ENCODE measurements at places on chromosomes 2 and 18. TPM values are rescaled to one million over a fixed set of nuclear protein-coding genes. Genes with fewer than 3 reads are reported as not detected.

Gene BMPR2
- 16.2 TPM for total RNA-seq

Gene HOXD8
- total RNA-seq = 0.19 TPM

Gene SPIRE1
- 2.9 TPM for total RNA-seq

Gene SCTR
- 0.28 TPM for total RNA-seq

Gene SOS1
- 9.3 TPM for total RNA-seq
